ENCODE measurements at places on chromosomes 4 and X.

DNA sequence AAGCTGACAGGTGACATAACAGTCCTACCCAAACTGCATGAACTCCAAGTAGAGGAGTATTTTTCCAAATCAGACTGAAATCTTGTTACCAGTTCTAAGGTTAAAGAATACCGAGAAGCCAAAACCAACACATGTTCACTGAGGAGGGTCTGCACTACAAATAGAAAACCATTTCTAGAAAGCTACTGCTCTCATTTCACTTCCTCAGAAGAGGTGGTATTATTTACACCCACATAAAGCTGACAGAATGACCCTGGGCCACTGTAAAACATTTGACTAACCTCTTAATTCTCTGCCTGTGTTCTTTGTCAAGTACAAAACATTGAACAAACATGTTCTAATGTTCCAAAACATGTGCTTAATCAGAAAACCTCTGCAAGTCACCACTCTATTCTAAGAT lies 95.8 kb downstream of the IQCM start:
- no peak for DNase-seq

DNA sequence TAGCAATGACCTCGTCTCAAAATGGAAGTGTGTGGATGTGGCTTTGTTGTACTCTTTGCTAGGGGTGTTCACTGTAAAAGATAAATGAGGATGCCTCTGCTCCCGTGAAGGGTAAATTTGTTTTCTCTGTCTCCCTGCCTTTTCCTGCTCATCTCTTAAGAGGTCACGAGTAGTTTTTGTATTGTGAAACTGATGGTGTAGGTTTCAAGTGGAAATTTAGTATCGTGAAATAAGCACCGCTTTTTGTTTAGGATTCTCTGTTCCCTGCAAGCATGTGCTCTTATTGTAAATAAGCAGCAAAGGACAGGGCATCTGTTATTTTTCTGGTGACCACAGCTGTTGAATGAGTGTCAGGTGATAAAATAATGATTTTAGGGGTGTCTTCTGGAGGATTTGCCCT lies 104.6 kb downstream of the PHEX start:
- no peak for DNase-seq

DNA sequence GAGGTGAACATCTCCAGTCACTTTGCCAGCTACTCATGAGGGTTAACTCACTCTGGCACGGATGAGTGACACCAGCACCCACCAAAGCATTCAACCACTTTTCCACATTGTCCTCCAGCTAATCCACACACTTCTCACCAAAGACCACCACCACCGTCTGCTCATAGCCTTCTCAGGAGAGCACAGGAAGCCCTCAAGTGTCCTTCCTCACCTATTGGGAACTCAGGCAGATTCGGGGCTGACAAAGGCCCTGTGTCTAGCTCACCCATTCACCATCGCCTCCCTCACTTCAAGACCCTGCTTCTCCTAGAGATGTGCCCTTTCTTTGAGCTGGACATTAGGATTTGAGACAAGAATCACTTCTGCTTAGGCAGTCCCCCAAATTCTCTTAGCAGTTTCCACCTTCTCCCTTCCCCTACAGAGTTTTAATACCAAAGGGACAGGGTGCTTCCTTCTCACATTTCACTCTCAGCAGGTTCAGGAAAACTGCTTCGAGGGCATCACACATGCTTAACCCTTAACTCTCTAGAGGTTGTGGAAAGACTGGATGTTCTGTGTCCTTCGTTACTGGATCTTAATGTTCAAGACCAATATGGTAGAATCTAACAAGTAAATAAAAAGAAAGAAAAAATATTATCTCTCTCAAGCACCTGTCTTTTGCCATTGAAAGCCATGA lies 11.0 kb downstream of the RXFP1 start:
- no peak for DNase-seq

DNA sequence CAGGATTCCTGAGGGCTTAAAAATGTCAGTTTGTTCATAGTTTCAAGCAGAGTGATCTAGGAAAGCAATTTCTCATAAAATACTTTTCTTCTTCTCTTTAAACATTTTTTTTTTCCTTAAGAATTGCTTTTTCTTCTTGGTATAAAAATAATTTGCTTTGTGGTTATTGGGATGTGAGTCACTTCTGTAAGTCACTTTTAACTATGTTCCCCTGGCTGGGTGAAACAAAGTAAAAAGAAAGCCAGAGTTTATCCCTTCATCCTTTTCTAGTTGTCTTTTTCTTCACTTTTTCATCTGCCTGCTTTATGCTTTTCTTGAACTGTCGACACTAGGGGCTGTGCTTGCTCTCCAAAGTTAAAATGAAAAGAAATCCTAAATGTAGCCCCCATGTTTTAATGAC lies 33.5 kb downstream of the ARSJ start:
- DNase-seq = no peak

GRCh38 chr4:88582493-88582892 lies 9.8 kb upstream of the HERC3 start:
- no peak for DNase-seq

GRCh38 chrX:41009850-41010846 lies 75.1 kb upstream of the USP9X start:
- peak; percentile 20 for DNase-seq

DNA sequence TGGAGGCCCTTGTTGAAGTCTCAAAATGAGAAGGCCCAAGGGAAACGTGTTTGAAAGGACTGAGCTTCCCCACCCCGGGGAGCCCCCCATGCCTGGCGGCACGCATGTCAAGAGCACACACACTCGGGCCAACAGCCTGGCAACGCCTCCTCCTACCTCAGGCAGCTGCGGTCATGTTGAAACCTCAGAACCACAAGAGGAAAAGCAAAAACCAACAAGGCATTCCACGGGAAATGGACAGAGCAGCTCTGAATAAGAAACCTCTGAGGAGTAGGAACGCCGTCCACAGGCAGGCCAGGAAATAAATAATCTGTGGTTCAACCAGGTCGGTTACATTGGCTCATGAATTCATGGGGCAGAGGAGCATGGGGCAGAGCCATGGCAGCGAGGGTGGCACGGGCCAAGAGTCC lies 95.7 kb upstream of the AFAP1 start:
- DNase-seq = no peak

DNA sequence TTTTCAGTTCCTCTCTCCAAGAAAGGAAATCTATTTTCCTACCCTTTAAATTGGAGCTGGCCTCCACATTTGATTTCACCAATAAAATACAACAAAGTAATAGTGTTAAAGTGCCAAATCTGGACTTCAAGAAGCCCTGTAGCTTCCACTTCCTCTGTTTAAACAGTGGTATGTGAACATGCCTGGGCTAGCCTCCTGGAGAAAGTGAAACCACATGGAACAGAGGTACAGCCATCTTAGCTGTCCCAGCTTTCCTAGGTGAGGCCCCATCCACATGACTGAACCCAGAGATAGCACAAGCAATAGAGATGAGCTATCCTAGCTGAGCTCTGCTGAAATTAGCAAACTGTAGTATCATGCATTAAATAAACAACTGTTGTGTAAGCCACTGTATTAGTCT lies 131.8 kb upstream of the VCX start:
- DNase-seq = no peak

DNA sequence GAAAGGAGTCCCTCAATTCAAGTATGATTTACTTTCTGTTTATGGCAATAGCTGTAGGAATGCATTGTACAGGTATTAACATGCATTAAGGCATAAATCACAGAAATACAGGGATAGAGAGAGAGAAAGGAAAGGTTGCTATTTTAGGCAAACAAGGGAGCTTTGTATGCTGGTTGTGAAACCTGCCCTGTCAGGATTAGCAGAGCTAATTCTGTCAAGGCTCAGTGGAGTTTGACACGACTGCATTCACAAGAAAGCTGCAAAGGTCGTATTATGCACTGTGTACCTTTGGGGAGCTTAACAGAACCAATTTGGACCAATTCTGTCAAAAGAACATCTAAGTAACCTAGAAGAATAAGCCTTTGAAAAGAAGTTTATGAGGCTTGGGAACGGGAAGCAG lies 239.3 kb downstream of the GRIA2 start:
- no peak for DNase-seq

DNA sequence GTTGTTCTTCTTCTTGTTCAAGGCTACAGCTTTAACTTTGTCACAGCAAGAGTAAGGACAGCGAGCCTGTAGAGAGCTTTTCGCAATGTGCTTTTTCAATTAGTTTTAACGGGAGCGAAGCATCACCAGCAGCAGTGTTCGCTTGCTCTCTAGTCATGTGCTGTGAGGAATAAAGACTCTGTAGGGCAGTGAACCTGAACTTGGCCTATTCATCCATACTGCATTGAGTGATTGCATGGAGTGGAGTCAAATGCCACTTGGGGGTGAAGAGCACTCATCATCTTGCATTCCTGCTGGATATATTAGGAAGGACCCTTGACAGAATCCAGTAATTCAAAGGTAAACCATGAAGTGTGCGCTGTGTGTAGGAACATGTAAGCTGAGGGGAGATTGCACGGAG lies 240.0 kb downstream of the FRMPD4 start:
- no peak for DNase-seq

DNA sequence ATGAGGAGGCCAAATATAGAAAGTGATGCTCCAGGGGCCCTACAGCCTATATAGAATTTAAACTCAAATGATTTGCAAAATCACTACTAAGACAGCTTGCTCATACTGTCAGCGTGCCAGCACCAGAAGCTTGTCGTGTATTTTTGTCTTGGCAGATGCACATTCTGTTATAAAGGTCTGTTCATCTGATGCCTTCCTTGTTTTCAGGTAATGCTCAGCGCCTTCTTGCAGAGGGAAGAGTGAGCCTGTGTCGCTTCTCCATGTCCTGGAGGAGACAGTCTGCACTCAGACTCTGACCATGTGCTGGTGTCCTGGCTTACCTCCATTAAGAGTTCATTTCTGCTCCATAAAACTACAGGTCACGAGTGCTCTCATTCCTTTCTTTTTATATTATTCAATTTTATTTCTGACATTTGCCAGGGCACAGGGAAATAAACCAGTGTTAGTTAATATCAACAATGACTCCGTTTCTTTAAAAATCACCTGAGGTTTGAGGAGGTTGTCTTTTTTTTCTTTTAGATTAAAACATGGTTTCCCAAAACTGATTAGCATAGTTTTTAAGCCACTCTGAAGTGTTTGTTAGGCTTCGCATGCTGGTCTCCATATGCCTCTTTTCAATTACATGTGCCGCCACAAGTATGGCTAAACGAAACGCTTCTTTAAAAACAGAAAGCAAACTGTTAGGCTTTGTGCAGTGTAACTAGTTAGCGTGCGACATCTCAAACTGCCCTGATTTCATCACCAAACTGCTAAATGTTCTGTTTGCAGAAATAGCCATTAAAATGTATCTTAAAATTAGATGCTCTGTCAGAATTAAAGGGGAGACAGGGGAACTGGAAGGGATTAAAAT lies 215.2 kb upstream of the GK2 start:
- no peak for DNase-seq

DNA sequence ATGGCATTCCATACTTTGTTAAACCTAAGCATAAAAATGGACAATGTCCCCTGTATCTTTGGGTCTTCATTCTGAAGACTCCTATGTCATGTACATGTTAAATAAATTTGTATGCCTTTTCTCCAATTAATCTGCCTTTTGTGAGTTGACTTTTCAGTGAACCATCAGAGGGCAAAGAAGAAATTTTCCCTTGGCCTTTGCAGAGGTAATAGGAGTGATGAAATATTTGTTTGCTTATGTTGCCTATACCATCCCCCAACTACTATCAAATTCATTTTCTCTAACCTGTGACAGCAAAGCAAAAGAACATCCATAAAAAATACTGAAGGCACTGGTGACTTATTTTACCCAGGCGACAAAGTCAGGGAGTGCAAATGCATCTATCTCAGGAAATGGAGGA lies 18.2 kb downstream of the NAAA start:
- DNase-seq = no peak

- no peak for DNase-seq
Observed at GRCh38 chr4:151166636-151167035, 67.2 kb downstream of the RPS3A start.

GRCh38 chr4:42391981-42392380 lies 5.3 kb upstream of the SHISA3 start:
- no peak for DNase-seq

GRCh38 chr4:688854-689681 lies at the start of gene SLC49A3:
TSS of gene SLC49A3 (minus strand) at chr4:689151. CDS start at chr4:689127, 24 bp downstream.
- no peak for DNase-seq

DNA sequence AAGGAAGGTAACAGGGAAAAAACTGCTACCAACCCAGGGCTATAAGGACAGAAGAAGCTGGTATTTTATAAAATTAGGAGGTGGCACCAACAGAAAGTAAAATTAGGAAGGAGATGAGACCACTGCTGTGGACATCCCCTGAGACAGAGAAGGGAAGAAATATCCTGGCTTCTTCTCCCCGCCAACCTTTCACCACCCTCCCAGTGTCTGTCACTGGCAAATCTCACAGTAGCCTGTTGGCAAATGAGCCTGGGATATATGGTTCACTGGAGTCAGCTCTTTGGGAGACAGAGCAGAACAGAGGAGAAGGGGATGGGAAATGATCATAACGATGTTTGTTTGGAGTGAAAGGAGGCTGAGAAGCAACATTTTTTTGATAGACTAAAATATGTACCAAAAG lies 190.9 kb upstream of the PACRGL start:
- no peak for DNase-seq

- DNase-seq = no peak
Observed at GRCh38 chr4:48543796-48544195, 53.7 kb downstream of the ZAR1 start.

- DNase-seq = no peak
Observed at GRCh38 chr4:40865696-40866095, 115.9 kb downstream of the NSUN7 start.

- DNase-seq = no peak
Observed at GRCh38 chr4:5963611-5964010, 54.6 kb downstream of the C4orf50 start.

DNA sequence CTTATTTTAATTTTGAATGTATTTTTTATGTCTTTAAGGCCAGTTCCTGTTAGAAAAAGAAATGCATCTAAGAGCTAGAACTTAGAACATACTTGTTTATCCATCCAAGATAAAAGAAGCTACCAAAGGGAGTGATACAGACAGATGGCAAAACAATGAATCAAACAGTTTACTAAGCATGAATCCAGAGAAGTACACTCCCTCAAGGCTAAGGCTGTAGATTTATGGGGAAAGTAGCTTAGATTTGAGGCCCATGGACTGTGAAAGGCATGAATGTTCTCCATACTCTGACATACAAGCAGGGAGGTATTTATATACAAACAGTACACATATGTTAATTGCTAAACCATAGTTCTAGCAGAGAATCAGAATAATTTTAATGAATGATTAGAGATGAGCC lies 255.3 kb upstream of the NRK start:
- no peak for DNase-seq

DNA sequence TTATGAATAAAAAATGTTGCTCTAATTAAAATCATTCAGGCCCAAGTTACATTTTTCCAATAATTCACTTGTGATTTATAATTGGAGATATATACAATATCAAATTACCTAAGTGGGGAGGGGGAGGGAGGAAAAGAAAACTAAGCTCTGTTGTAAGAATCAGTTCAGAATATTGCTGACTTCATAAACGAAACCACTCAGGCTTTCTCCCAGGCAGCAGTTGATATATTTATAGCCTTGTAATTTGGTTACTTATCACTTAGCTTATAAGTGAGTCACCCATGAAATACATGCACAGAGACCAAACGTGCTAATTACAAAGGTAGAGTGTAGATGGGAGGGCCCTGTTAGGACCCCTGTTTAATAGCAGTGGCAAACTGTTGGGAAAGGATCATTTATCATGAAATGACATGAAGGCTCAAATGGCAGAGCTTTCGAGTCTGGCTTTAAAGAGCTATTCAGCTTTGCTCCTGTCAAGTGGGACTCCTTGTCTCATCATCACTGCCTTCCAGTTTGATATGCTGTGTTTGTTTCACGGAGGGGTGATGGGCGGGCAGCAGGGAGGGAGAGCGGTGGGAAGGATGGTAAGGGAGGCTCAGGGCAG lies 105.6 kb upstream of the PGRMC2 start:
- no peak for DNase-seq

Data from SHP77 treated with DMSO at 0.1 percent for 48 hours (cell line).